ENCODE measurements at places on chromosomes 2 and 18.

DNA sequence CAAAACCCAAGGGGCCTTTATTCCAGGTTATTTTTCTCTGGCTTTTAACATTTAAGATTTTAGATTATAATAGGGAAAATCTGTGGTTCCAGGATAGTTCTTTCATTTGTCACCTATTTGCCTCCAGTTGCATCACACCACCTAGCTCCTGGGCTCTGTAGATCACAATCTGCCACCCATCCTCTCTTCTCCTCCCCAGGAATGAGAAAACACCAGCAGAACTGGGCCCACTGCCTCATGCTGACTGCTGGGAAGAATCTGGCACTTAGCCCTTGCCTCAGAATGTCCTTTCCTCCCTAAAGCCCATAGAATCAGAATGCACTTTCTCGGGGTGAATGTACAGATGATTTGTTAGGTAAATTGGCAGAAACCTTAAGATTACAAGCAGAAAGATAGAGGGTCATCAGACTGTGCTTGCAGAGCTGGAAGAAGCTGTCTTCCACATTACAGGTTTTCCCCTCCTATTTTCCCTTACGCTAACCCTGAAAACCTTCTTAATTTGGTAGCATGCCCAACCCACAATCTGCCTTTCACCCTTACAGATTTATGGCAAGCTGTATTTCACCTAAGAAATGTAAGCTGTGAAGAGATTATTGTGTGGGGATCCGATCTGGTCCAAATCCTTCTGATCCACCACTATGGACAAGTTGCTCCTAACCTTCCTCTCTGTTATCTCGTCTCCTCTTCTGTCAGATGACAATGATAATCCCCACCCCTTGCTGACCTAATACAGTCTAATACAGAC is 72.6 kb downstream of the LRRC30 start:
- DNase-seq = no peak

GRCh38 chr18:74799542-74799941 is 201.9 kb downstream of the ZNF407 start:
- DNase-seq = no peak

GRCh38 chr2:14941151-14941631 is 308.7 kb downstream of the LRATD1 start:
- no peak for DNase-seq

- DNase-seq = no peak
Measured at GRCh38 chr18:55265130-55265675, 305.9 kb upstream of the CCDC68 start.

- DNase-seq = no peak
Measured at GRCh38 chr2:32835148-32835547, 111.6 kb upstream of the LTBP1 start.

DNA sequence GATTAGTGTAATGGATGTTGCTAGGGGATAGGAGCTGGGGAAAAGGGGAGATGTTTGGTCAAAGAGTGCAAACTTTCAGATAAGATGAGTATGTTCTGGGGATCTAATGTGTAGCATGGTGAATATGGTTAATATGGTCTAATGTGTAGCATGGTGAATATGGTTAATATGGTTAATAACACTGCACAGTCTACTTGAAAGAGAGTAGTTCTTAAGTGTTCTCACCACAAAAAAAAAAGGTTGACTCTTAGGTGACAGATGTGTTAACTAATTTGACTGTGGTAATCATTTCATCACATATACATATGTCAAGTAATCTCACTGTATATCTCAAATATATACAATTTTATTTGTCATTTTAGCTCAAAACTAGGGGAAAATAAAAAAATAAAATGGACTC is 121.3 kb upstream of the CD226 start:
- DNase-seq = no peak

GRCh38 chr2:170423919-170424318 is 246.0 kb downstream of the MYO3B start:
- DNase-seq = no peak

DNA sequence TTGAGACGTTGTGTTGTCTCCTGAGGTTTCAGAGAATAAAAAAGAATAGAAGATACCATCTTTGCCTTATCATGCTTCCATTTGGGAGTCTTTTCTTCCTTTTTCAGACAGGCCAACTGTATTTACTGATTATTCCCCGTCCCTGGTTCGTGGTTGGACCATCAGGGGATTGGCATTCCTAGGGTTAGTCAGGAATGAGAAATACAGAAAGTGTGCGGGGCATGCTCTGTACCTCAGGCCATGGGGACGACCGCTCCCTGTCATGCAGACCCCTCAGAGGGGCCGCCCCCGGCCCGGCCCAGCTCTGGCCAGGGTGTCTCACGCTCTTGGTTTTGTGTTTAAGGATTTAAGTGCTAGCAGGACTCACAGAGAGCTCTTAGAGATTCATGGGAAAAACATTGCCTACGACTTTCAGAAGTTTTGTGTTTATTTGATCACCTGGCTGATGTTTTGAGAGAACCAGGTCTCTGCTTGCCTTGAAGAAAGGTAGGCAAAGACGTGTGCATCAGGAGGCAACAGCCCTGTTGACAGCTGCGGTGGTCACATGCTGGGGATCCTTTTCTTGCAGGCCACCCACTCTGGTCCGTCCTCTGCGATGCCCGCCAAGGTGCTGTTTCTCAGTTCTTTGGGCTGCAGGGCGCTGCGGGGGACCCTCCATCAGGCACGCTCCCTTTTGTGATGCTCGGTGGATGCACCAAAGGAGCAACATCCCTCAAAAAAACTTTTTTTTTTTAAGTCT is 317.8 kb downstream of the AGAP1 start:
- DNase-seq = no peak
